Fibroblast of lung (primary cell): ENCODE measurements at places on chromosomes 16 and 17. TPM values are rescaled to one million over a fixed set of nuclear protein-coding genes. Genes with fewer than 3 reads are reported as not detected.

- H3K27me3 ChIP-seq = no peaks in the 10 kb centered on the region
- H3K4me1 ChIP-seq = no peaks in the 10 kb centered on the region
- no peak overlapping the region for H3K27ac ChIP-seq
- DNase-seq = peak; percentile 10
- no peak overlapping the region for H3K4me3 ChIP-seq
Observed at GRCh38 chr17:81253358-81254131, 14.4 kb downstream of the NDUFAF8 start.

- no peak overlapping the region for H3K4me3 ChIP-seq
- no peaks in the 10 kb centered on the region for H3K27me3 ChIP-seq
- no peak overlapping the region for H3K27ac ChIP-seq
- H3K36me3 ChIP-seq = no peaks in the 10 kb centered on the region
- no peak for DNase-seq
Observed at GRCh38 chr17:3890878-3891219, 2.0 kb downstream of the CAMKK1 start.

DNA sequence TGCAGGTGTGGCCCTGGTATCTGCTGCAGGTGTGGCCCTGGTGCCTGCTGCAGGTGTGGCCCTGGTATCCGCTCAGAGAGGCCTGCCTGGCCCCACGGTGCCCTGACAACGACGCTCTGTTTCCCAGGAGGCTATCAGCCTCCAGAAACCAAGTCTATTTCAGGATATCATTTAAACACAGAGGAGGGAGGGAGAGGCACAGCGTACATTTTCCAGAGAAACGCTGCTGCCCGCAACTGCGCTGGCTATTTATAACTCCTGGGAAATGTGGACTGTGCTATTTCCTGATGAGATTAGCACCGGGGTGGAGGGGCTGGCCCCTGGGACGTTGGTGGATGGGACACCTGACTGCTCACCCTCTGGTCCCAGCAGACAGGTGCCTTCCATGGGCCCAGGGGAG, 22.5 kb downstream of the TIMM22 start:
- H3K36me3 ChIP-seq = peaks cover 4% of the 10 kb centered on the region
- no peaks in the 10 kb centered on the region for H3K27me3 ChIP-seq
- no peaks in the 10 kb centered on the region for H3K4me1 ChIP-seq

DNA sequence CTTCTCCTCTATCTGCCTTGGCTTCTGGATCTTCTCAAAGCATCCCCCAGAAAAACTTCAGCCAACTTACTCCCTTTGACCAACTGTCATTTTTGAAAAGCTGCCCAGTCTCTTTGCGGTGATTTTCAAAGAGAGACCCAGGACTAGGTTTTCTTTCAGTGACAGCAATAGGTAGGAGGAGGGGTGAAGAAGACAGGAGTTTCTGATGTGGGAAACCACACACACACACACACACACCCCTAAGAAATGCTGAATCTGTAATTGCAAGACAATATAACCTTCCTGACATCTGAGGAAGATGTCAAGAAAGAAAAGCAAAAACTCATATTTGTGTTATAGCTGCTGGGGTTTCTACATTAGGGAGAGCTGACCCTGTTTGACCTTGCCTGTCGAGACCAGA, 5.2 kb downstream of the FAM20A start:
- no peak overlapping the region for H3K4me3 ChIP-seq
- DNase-seq = no peak

DHRS7C gene
- total RNA-seq = not detected in 2 replicates

DNA sequence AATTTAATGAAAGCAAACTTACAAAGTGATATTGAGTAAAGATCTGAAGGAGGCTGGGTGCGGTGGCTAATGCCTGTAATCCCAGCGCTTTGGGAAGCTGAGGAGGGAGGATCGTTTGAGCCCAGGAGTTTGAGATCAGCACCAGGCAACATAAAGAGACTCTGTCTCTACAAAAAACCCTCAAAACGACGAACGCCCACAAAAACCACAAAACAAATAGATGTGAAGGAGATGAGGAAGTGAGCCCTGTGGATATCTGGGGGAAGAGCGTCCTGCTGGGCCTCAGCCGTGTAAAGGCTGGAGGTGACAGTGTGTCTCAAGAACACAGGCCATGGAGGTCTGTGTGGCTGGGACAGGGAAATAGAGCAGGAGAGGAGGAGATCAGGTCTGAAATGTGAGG, 68.8 kb downstream of the ITFG1 start:
- H3K36me3 ChIP-seq = no peaks in the 10 kb centered on the region
- H3K27me3 ChIP-seq = no peaks in the 10 kb centered on the region
- H3K27ac ChIP-seq = no peak overlapping the region
